ENCODE measurements at places on chromosomes 3 and 15.

GRCh38 chr15:58957101-58957973, 23.9 kb upstream of the SLTM start:
- DNase-seq = peak; percentile 80

DNA sequence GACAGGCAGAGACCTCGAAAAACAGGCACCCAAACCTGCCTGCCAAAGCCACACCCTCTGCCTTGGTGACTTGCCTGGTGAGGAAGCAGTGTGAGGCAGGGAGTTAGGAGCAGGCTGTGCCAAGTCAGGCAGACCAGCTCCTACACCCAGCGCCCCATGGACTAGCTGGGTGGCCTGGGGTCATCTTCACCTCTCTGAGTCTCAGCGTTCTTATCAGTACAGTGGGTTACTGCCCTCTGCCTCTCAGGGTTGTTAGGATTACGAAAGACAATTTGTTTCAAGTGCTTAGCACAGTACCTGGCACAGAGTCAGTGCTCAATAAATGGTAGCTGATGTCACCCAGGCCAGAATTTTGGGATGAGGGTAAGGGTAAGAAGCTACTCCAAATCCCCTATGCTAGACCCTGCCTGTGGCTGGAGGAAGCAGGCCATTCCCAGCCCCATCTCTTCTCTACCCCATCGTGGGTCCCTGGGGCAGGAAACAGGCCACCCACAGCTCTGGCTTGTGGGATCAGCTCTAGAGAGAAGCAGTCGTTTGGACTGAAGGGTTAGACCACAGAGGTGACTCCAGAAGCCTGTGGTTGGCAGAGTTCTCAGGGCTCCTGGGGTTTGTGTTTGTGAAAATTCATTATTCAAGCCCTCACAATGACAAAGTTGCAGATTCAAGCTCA, 10.1 kb downstream of the SLC51B start:
- DNase-seq = no peak

- no peak for DNase-seq
Measured at GRCh38 chr15:37109872-37110572, 9.7 kb upstream of the MEIS2 start.

- peak; percentile 13 for DNase-seq
Measured at GRCh38 chr3:172953571-172953970, 187.5 kb downstream of the SPATA16 start.

GRCh38 chr3:127915115-127915936, at the start of gene KBTBD12:
Gene KBTBD12, plus strand, starts transcription at chr3:127915232. Its CDS starts 7,830 bp downstream, at chr3:127923062.
- DNase-seq = no peak

DNA sequence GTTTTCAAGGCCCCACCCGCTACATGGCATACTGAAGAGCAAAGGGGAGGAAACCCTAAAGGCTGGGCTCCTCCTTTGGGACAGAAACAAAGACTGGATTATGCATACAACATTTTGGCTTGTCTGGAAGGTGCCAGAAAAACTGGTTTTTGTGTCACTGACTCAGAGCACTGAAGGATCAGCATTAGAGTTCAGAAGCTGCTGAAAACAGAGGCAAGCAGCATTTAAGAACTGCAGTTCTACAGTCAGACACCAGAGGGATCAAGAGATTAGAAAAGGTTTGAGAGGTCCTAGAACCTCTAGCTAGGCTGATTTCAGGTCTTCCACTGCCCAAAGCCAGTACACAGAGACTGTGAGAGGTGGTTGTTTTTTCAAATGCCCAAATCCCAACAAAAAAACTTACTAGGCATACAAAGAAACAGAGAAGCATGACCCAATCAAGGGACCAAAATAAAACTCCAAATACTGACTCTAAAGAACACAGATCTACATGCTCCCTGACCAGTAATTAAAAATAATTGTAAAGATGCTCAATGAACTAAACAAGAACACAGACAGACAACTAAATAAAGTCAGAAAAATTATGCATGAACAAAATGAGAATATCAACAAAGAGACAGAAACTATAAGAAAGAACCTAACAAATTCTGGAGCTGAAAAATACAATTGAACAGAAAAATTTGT, 91.2 kb downstream of the SENP2 start:
- peak; percentile 47 for DNase-seq

GRCh38 chr3:121895121-121895520, 920 bp downstream of the SLC15A2 start:
- no peak for DNase-seq

- DNase-seq = no peak
Measured at GRCh38 chr3:52649461-52650210, 36.1 kb downstream of the PBRM1 start.

DNA sequence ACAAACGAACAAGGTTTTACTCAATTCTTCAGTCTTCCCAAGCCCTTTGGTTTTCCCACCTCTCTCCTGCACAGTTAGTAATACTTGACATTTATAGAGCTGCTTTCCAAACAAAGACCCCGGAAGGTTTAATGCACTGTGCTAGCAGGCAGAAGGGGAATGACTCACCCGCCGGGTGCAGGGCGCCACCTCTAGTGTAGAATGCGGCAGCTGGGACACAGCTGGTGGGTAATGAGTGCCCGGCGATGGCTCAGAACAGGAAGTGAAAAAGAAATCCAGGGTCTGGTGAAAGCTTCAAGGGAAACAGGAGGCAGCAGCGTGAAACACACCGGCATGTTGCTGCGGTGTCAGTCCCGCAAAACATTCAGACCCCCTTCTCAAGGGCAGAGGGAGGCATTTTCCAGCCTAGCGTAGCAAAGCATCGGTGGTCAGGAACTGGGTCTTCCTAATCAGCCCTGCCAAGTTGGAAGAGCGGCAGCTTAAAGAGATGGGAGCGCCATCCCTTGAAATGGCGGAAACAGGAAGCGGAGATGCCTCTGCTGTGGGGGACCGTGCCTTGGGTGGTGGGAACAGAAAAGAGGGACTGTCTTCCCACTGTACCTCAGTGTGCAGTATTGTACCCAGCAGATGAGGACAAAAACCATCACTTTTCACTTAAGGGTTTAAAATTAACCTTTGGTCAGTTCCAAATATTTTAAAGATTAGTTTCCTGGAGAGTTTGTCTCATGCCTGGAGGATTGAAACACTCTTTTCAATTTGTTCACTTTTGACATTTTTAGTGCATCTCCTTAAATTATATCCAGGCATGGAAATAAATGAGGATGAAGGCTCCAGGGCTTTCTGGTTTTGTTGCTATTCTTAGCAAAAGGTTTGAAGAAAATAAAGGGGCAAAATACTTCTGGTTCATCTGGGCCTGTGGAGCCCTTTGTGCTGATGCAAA, 160.7 kb upstream of the MCTP2 start:
- peak; percentile 61 for DNase-seq

DNA sequence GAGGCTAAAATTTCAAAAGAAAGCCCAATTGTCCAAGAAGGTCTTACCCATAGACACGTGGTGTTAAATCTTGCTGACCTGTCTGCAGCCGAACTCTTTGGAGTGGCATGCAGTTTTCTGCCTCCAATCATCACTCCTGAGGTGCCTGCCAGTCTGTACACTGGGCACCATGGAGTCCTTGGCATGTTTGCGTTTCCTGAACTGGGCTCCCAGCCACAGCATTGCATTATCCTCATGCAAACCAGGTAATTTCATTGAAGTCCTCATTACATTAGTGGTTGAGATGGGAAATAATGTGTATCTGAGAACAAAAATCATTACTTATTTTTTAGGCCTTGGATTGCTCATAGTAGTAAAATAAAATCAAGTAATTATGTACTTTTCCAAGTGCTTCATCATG, 152.3 kb downstream of the AKAP13 start:
- no peak for DNase-seq

DNA sequence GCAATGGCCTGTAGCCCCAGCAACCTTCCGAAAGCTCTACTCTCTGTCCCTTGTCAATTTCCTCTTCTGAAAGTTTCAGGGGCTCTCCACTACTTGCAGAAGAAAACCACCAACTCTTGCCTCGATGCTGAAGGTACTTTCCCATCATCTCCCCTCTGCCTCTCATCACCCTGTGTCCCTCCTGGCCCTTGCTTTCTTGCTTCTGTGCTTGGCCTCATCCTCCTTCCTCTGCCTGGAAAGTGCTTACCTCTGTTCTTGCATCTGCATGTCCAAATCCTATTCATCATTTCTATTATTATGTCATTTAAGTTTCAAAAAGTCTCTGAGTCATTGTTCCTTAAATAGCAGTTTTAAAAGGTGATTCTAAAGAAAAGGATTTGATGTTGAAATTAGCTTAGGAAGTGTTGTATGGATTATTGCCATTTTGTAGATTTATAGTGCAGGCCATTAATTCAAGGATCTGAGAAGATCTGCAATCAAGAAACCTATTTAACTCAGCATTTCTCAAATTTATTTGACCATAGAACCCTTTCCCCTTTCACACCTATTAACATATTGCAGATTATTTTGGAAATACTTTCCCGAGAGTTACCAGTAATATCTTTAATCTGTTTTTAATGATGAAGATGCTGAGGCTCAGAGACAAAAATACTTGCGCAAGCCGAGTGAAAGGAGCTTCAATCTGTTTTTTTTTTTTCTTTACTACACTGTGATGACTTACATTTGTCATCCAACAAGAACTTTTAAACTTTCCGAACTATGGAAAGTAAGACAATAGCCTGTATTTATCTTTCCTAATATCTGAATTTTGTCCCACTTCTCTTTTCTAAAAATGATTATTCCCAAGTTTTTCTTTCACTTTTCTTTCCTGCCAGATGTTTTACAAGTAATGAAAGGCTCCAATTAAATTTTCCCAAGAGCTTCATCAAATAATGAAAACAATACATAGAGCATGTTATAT, 22.3 kb upstream of the CFAP161 start:
- peak; percentile 25 for DNase-seq

DNA sequence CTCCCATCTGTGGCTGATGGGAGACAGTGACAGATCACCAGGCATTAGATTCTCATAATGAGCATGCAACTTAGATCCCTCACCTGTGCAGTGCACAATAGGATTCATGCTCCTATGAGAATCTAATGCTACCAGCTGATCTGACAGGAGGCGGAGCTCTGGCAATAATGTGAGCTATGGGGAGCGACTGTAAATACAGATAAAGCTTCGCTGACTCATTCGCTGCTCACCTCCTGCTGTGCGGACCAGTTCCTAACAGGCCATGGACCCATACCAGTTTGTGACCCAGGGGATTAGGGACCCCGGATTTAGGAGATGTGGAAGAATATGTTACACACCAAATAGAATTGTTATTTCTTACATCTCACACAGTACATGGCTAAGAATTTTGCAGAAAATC, 6.7 kb downstream of the ARGFX start:
- no peak for DNase-seq

Data from suppressor macrophage (primary cell).